ENCODE measurements at places on chromosomes 13 and 19. TPM values are rescaled to one million over a fixed set of nuclear protein-coding genes. Genes with fewer than 3 reads are reported as not detected.

Gene PDE4C
- total RNA-seq = not detected

Gene NANOS2
- total RNA-seq = not detected

DNA sequence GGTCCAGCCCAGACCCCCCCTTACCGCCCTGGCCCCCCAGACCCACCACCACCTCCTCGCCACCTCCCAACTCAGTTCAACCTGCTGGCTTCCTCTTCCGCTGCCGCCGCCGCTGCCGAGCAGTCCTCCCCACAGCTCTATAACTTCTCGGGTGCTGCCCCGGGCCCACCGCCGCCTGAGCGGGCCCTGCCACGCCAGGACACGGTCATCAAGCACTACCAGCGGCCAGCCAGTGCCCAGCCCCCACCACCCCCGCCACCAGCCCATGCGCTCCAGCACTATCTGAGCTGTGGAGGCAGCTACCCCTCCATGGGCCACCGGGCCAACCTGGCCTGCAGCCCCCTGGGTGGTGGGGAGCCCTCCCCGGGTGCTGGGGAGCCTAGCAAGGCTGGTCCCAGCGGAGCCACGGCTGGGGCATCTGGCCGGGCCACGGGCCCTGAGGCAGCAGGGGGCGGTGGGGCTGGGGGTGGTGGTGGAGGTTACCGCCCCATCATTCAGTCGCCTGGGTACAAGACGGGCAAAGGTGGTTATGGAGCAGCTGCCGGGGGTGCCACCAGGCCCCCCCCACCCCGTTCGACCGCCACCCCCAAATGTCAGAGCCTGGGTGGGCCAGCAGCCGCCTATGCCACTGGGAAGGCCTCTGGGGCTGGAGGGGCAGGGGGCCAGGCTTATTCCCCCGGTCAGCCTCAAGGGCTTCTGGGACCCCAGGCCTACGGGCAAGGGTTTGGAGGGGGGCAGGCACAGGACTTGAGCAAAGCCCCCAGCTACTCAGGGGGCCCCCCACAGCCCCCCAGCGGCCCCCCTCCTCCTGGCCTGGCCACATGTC lies 4.2 kb downstream of the PRR12 start:
- H3K27me3 ChIP-seq = no peaks in the 10 kb centered on the region
- DNase-seq = no peak
- H3K4me3 ChIP-seq = no peak overlapping the region
- peaks cover 19% of the 10 kb centered on the region for H3K4me1 ChIP-seq
- H3K27ac ChIP-seq = no peak overlapping the region

Gene IGFL3
- total RNA-seq = not detected

DNA sequence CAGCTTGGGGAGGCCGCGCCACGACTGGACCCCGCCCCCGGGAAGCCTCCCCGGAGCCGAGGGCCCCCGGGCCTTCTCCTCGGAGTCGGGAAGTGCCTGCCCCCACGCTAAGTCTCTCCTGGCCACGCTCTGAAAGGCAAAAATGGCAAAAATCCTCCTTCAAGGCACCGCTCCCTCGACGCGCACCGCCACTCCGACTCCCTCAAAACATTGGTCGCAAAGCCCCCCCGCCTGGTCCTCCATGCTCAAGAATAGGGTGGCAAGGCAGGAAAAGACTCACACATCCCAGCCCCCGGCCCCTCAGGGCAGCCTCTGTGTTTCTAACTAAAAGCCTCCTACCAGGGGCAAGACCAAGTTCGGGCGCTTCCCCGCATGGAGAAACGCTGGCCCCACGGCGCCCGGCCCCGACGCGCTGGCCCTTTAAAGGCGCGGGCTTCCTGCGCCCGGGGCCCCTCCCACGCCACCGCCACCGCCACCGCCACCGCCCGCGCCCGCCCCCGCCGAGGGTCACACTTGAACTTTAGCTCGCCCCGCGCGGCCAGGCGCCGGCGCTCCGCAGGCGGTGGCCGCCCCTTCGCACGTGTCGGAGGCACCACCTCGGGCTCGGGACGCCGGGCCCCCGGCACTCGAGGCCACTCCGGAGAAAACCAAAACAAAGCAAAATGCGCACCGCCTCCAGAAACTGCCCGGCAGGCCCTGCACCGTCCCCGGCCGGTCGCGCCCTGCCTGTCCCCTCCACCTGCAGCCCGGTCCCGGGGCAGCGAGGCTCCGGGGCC lies 1.9 kb downstream of the FOXO1 start:
- H3K27me3 ChIP-seq = no peaks in the 10 kb centered on the region
- H3K27ac ChIP-seq = peak overlapping the region; percentile 90
- H3K4me1 ChIP-seq = peaks cover 49% of the 10 kb centered on the region
- peak overlapping the region; percentile 86 for H3K4me3 ChIP-seq
- peak; percentile 83 for DNase-seq
- peaks cover 12% of the 10 kb centered on the region for H3K36me3 ChIP-seq

GRCh38 chr19:2306281-2306806 lies 1.6 kb downstream of the LINGO3 start:
- H3K4me3 ChIP-seq = no peak overlapping the region
- peaks cover 2% of the 10 kb centered on the region for H3K36me3 ChIP-seq
- H3K27ac ChIP-seq = no peak overlapping the region
- no peak for DNase-seq
- H3K27me3 ChIP-seq = peaks cover 68% of the 10 kb centered on the region

GRCh38 chr19:48053856-48054255 lies 10.0 kb upstream of the CABP5 start:
- H3K4me1 ChIP-seq = no peaks in the 10 kb centered on the region
- no peak overlapping the region for H3K4me3 ChIP-seq
- no peaks in the 10 kb centered on the region for H3K27me3 ChIP-seq
- no peak for DNase-seq
- H3K27ac ChIP-seq = no peak overlapping the region

DNA sequence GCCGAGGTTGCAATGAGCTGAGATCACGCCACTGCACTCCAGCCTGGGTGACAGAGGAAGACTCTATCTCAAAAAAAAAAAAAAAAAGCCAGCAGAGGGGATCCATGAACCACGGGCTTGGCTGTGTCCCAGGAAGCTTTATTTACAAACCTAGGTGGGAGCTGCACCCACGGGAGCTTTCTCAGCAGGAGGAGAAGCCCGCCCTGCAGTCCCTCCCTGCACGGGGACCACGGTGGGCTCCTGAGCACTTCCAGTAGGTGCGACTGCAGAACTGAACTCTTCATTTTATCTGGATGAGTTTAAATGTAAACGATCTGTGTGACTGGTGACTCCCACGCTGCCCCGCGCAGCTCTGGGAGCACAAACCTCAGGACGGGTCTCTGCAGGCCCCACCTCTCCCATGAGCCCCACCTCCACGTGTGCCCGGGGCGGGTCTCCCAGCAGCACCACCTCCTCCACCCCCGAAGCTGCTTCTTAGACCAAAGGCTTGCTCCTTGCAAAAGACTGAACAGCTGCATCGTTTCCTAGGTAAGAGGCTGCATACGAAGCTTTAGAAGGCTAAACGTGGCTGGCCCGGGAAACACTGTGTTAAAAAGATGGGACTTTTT lies 66.4 kb downstream of the SPACA7 start:
- no peak overlapping the region for H3K27ac ChIP-seq
- peaks cover 16% of the 10 kb centered on the region for H3K27me3 ChIP-seq
- no peaks in the 10 kb centered on the region for H3K36me3 ChIP-seq
- H3K4me1 ChIP-seq = peaks cover 2% of the 10 kb centered on the region

All from activated naive CD8-positive, alpha-beta T cell treated with anti-CD3 and anti-CD28 coated beads, Interleukin-2, amount 10 ng/mL, durations not matched to agents 7 days and 5 days (primary cell).